Spleen (tissue), 13 donors: ENCODE measurements at places on chromosomes 5 and 9. TPM values are rescaled to one million over a fixed set of nuclear protein-coding genes. Genes with fewer than 3 reads are reported as not detected.

Gene SLC6A18
- not detected for polyA plus RNA-seq

Gene BICD2
- polyA plus RNA-seq, result 9.4 TPM

Gene DMRT2
- polyA plus RNA-seq, result not detected

Gene C9orf153
- polyA plus RNA-seq, result 0.89 TPM

Gene SEC24A
- 4.3 TPM for polyA plus RNA-seq

Gene SPEF2
- polyA plus RNA-seq, result 2.1 TPM

Gene CARTPT
- not detected for polyA plus RNA-seq

Gene CCNJL
- 1.3 TPM for polyA plus RNA-seq

Gene SV2C
- 0.04 TPM for polyA plus RNA-seq

Gene PALM2AKAP2
- polyA plus RNA-seq, result not detected

Gene MEGF10
- polyA plus RNA-seq, result 0.02 TPM

Gene MARCOL
- polyA plus RNA-seq, result not detected

Gene TMC1
- 0.04 TPM for polyA plus RNA-seq

Gene COL27A1
- polyA plus RNA-seq, result 2.1 TPM

Gene HTR1A
- polyA plus RNA-seq, result not detected

Gene DPM2
- 33.8 TPM for polyA plus RNA-seq

Gene LECT2
- not detected for polyA plus RNA-seq

Gene SNCAIP
- 12.1 TPM for polyA plus RNA-seq

Gene SLC25A2
- 0.07 TPM for polyA plus RNA-seq

Gene QRFP
- polyA plus RNA-seq, result not detected

Gene SLC6A19
- polyA plus RNA-seq, result not detected

Gene GABRA1
- not detected for polyA plus RNA-seq

Gene TLX3
- not detected for polyA plus RNA-seq

Gene PCSK5
- 0.59 TPM for polyA plus RNA-seq

Gene BAAT
- not detected for polyA plus RNA-seq

Gene SPINK13
- not detected for polyA plus RNA-seq

Gene BTNL8
- polyA plus RNA-seq, result 0.58 TPM

Gene ACOT12
- 0.03 TPM for polyA plus RNA-seq

Gene TMEM252
- polyA plus RNA-seq, result not detected
